ENCODE measurements at places on chromosomes 1 and 21.

DNA sequence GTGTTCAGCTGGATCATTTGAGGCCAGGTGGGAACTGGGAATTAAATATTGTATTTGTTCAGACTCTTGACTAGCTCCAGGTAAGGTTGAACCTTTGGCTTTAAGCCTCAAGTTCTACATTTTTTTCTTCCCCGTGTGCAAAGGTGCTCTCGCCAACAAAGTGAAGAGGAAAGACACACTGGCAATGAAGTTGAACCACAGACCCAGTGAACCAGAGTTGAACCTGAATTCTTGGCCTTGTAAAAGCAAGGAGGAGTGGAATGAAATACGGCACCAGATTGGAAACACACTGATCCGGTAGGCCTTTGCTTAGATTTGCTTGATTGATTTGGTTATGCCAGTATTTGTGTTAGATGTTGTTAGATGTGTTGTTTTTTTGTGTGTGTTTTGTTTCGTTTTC, 25.5 kb upstream of the RCC1 start:
- DNase-seq: no peak

DNA sequence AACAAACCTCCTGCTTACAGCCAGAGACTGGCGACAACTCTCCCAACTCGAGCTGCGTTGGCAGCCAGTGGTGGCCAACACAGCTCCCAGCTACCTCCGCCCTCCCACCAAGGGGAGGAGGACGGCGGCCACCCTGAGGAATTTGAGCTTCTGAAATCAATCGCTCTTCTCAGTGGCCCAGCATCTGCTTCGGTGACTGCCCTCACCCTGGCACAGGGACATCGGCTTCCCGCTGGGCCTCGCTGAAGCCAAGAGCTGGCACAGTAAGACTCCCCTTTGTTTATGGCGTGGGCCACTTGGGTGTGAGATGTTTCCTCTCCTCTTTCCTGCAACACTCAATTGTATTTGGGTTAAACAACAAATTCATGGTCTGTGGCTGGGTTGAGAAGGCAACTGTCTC, 136.2 kb downstream of the ZBTB18 start:
- no peak for DNase-seq

GRCh38 chr21:42414928-42415769, 11.4 kb downstream of the UBASH3A start:
- DNase-seq: peak; percentile 57

GRCh38 chr1:24020025-24020424, 39.9 kb upstream of the SRSF10 start:
- peak; percentile 41 for DNase-seq

GRCh38 chr1:162117039-162117774, 47.7 kb downstream of the NOS1AP start:
- DNase-seq: no peak

GRCh38 chr1:32967888-32968568, 3.4 kb upstream of the RNF19B start:
- DNase-seq: no peak

DNA sequence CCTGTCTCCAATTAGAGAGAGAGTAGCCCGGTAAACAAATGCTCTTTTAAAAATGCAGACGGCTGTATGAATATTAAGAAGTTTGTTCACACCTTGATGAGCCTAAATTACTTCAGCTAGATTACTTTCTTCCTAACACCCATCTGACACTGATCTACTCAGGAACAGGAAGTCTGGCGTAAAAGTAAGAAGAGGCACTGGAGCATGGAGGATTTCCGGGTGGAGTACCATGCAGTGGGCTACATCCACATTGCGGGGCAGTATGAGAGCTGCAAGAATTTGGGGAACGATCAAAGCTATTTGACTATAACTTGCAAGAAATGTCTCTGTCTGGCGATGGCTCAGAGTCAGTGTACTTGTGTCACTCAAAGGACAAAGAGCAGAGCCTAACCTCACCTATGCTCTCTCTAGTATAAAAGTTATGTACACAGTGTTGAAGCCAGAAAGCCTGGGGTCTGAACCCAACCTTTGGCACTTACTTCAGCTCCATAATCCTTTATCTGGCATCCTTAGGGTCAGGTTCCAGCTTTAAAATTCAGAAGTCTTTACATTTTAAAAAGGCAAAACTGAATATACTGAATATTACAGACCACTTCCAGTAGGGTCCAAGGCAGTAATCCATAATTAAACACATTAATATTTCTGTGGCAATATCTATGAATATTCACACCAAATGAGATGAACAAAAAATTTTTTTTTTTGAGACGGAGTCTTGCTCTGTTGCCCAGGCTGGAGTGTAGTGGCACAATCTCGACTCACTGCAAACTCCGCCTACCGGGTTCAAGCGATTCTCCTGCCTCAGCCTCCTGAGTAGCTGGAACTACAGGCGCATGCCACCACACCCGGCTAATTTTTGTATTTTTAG, 7.9 kb upstream of the GNPAT start:
- no peak for DNase-seq

GRCh38 chr21:44354001-44354405, 582 bp downstream of the TRPM2 start:
- DNase-seq: no peak

GRCh38 chr1:82032068-82032467, 231.3 kb downstream of the ADGRL2 start:
- no peak for DNase-seq

- no peak for DNase-seq
Measured at GRCh38 chr1:2973601-2974593, 47.4 kb upstream of the ACTRT2 start.

DNA sequence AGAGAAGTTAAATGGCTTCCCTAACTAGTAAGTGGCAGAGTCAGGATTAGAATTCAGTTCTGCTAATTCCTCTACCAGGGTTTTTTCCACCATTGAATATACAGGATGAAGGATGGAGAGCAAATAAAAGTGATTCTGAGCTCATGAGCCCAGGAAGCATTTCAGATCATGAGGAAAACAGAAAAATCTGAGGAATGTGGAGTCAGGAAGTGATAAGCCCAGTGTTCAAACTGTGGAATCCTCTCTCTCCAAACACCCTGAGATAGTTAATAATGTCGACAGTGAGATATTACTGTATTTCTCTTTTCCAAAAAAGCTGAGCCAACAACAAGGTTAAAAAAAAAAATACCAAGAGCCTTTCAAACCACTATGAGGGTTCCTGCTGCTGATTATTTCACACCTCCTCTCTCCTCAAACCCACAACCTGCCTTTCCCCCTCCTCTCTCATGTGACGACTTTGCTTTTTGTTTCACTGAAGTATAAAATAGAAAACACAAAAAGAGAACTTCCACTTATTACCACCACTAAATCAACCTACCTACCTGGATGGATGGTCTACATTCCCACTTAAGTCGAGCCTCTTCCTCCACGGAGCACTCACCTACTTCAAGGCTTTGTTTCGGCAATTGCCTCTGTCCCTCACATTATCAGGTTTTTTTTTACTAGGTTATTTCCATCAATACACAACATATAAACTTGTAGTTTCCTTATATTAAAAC, 8.9 kb downstream of the SLAMF1 start:
- DNase-seq: peak; percentile 43

GRCh38 chr1:224406216-224406615, 28.4 kb downstream of the WDR26 start:
- no peak for DNase-seq

- no peak for DNase-seq
Measured at GRCh38 chr1:68000191-68000590, 50.2 kb downstream of the DIRAS3 start.

GRCh38 chr1:114755006-114755931, 2.5 kb downstream of the CSDE1 start:
- no peak for DNase-seq

DNA sequence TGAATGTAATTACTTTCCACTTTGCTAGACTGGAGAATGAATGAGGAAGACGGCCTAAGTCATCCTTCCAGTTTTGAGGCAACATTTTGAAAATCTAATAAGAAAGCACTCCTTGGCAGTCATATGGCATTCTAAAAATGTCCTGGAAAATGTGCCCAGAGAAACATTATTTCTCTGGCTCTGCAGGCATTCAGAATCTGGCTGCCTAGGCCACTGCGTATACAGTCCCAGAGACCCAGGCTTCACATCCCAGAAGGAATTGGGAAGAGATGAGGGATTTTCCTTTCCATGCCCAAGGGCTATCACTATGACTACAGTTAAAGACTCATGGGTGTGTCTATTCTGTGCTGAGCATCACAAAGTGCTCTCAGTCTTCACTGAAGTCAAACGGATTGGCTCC, 92.9 kb downstream of the BEND5 start:
- DNase-seq: no peak

GRCh38 chr1:63847308-63847910, 73.6 kb downstream of the ROR1 start:
- no peak for DNase-seq

DNA sequence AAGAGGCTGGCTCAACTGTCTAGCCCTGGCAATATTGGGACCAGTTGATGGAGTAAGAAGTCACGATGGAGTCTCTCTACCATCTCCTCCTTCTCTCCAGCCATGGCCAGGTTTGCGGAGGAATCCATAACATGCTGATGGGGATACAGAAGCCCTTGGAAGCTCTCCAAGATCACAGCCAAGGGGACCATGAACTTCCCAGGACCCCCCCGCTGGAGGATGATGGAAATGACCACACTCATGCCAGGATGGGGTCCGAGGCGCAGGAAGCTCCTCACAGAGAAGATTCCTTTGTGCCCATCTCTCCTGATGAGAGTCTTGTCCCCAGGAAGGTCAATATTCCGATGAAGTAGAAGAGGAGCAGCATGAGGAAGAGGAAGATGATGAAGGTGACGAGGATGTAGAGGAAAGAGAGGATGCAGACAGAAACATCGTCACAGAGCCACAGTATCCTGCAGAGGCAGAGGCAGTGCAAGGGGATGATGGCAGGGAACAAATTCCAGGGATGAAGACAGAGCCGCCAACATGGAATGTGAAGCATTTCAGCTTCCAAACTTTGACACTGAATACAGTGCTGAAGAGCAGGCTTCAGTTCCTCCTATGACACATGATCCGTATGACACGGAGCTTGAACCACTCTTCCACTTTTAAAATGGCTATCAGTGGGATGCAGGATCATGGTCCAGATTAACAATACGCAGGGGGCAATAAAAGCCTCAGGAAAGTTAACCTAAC, 57.9 kb upstream of the EDN2 start:
- DNase-seq: no peak

DNA sequence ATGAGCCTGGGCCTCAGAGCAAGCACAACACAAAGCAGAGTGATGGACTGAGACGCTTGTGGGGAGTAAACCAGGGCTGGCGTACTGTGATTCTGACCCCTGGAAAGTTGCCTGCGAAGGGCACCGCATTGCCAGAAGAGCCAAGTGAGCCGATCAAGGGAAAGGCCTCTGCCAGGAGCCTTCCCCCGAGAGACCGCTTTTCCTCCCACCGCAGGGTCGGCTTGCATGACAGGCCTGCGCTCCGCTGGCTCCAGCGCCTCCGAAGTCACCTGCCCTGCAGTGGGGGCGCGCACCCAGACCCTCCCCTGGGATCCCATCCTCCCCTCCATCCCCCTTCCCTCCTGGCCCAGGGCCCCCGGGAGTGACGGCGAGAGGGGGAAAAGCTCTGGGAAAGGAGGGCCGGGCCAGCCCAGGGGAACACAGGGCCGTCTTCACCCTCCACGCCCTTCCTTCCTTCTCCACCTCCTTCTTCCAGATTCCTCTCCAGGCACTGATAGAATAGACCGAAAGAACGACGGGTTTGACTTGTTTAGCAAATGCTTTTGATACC, 165.0 kb downstream of the TRIM33 start:
- peak; percentile 10 for DNase-seq

- no peak for DNase-seq
Measured at GRCh38 chr1:54260810-54261209, 60.8 kb downstream of the MRPL37 start.

DNA sequence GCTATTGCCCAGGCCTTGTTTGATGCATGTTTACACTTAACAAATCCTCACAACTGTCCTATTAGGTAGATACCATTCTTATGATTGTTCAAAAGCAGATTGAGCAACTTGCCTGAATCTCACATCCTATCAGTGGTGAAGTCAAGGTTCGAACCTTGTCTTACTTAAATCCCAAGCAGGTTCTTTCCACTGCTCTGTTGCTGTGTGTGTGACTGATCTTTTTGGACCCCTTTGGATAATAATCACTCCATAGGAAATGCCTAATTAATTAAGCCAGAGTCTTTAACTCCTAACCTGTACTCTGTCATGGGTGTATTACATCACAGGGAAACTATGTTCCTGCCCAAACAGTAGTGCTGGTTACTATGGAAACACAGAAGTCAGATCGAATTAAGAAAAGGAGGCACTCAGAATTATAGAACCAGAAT, 84.2 kb downstream of the SPATA46 start:
- DNase-seq: peak; percentile 39

GRCh38 chr1:223741861-223742260, 29.5 kb downstream of the CAPN2 start:
- peak; percentile 35 for DNase-seq

DNA sequence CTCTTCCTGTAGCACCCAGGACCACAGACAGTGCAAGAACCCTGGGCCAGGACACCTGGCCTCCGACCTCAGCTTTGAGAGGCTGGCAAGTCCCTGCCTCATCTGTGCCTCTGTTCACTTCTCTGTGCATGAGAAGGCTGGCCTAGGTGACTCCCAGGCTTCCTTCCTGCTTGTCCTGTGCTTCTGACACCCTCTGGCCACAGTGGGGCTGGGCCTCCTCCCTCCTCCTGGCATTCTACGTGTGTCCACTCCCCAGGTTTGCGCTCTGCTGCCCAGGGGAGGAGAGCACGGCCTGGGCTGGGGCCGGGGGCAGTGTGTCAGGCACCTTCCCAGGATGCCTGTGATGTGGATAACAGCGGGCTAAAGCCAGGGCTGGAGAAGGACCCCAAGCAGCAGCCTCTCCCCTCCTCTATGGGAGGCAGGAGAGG, 30.3 kb upstream of the PKP1 start:
- no peak for DNase-seq

DNA sequence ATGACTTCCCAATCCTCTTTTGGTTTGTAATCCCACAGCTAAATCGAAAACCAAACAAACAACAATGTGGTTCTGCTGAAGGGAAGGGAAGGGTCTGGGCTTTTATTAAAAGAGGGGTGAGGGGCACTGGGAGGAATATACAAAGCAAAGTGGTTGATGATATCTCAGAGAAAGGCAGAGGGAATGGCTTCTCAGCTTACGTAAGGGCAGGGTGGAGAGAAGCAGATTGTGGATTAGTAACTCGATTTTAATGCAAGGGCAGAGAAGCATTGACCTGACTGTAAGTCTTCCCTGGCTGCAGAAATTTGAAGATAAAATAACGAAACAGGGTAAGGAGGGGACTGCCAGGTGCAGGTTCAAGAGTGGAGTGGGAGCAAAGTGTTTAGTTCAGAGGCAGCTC, 438.2 kb upstream of the LRRC7 start:
- no peak for DNase-seq

GRCh38 chr1:41456847-41457540, 27.5 kb downstream of the EDN2 start:
- no peak for DNase-seq
